Left lung (tissue), 14 donors: ENCODE measurements at places on chromosomes 5 and 9. TPM values are rescaled to one million over a fixed set of nuclear protein-coding genes. Genes with fewer than 3 reads are reported as not detected.
A peak's percentile ranks its signal among the peaks of the same experiment; 100 is the strongest.

Gene NSUN2
- 53.9 TPM for polyA plus RNA-seq

GRCh38 chr5:24331531-24331930 lies 313.2 kb downstream of the CDH10 start:
- DNase-seq: no peak

DNA sequence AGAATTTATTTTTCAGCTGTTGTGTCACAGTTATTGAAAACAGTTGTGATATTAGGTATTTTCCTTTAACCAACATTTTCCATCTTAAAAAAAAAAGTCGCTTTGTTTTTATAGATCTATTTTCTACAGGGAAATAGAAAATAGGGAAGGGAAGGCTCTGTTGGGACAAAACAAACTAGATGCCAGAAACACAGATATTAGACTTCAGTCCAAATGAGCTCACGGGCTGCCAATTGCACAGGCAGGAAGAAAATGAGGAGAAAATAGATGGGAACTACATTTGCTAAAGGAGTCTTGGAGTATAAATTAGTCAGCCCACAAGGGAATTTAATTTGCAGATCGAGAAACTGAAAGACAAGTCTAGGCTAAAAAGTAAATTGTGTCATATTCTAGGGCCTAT lies 21.4 kb upstream of the ISOC1 start:
- no peak for DNase-seq

- DNase-seq: no peak
Observed at GRCh38 chr5:178288401-178289368, 56.1 kb upstream of the PHYKPL start.

DNA sequence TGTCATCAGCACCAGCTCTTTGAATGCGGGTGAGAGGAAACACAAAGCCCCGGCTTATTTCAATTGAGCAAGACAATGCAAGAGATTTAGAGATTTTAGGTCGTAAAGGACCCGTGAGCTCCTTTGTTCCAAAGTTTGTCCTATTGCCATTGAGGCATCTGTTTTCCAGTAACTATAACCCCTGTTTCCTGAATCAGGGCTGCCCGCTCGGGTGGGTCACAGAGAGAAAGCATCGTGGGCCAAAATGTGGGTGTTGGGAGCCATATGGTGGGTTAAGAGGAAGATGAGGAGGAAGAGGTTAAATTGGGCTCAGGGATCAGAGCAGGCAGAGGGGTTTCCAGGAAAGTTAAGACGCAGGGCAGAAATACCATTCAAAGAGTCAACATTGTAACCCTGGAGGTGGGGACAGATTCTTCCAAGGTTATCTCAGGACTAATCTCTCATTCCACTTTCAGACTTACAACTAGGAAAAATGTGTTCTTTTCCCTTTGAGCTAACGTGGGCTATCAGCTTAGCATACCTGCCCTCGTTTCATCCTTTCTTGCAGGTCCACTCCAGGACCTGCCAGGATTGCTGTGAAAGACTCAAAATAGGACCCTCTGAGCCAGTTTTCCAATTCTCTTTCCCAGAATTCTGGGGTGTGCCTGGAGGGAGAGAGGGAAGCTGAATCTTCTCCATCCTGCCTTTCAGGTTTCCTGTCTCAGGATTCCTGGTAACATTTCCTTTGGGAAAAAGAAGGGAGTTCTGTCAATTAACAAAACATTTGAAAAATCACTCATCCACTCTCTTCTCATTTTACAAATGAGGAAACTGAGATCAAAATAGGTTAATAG lies 95.5 kb upstream of the TAF11L2 start:
- DNase-seq: no peak

DNA sequence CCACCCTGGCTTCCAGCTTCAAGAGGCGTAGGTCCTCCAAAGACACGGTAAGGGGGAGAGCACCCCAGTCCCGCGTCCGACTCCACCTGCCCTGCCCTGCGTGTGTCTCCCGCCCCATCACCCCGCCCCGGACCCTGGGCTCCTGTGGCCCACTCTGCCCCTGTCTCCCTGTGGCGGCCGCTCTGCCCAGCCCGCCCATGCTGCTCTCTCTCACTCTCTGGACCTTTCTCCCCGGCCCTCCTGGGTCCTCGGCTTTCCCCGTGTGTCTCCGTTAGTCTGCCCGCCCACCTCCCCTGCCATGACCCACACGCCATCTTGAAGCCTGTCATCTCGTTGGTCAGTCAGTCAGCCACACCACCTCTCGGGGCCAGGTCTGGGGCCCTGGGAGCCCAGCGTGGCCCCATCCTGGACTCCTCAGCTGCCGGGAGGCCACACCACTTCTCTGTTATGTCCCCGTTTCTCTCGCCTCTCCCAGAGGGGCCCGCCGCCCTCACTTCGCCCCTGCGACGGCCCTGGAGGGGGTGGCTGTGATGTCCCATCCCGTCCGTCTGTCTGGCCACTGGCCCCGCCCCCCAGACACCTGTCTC lies 4.5 kb downstream of the LRRC26 start:
- DNase-seq: no peak

DNA sequence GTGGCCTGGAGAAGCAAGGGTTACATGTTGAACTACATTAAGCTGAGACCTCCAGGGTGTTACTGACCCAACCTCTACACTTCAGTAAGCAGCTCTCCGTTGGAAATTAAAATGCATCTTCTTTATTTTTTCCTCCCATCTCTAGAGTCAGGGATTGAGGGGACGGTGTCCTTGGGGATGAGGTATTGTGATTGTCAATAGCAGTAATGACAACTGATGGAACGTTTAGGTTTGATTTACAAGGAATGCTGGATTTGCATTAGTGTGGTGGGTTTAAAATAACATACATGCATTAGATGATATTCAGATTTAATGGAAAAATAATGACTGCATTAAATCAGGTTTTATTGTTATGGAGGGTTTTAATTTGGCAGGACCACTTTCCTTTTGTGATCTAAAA lies 82.9 kb upstream of the NTRK2 start:
- no peak for DNase-seq

GRCh38 chr5:140575309-140575708 lies 10.7 kb downstream of the SLC35A4 start:
- peak; percentile 82 for DNase-seq

DNA sequence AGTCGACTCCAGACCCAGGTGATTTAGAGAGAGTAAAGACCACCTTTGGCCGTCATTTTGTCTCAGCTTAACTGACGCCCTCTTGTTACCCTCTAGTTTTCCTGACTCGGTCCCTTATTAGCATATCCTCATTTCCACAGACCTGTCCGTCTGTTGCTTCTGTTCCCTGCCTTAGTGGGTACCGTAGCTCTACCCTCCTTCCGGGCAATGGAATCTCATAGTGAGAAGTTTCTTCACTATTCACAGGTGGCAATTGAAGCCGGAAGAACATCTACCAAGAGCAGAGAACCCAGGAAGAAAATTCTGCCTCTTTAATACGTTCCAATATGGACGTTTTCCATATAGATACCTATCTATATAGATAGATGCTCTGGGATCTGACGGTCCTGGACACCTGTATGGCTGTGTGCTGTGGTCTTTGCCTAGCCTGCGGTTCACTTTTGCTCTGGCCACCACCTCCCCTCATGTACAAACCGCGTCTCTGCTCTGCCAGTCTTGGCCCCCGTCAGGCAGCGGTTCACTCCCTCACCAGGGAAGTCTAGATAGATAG lies 652 bp upstream of the TMEM161B start:
- DNase-seq: peak; percentile 5

DNA sequence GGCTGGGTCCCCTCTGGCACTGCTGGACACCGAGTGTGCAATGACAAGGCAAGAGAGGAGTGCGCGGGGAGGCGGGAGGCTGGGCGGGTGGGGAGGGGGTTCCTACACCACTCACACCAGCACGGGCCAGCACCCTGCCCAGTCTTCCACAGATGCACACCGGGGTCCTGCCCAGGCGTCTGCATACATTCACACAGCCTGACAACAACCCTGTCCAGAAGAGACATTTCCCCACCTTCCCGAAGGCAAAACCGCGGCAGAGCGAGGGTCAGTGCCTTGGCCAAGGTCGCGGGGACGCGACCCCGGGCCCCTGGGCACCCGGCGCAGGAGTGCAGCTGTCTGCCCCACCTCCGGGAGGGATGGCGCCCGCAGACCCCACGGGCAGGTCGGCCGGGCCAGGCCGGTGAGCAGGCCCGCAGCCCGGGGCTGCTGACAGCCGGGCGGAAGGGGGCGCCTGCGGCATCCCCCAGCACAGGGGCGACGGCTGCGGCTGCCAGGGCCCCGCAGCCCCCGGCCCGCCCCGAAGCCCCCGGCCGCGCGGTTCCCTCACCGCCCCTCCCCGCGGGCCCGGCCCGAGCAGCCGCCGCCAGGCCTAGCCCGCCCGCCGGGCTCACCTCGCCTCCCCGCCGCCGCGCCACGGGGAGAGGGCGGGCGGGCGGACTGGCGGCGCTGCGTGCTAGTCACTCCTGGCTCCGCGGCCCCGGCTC lies 496 bp downstream of the MAPK9 start:
- DNase-seq: no peak

- peak; percentile 36 for DNase-seq
Observed at GRCh38 chr9:85425153-85425611, 316.6 kb downstream of the AGTPBP1 start.
